Activated T-cell treated with anti-CD3 and anti-CD28 coated beads for 4 hours (primary cell): ENCODE measurements at places on chromosomes 7 and 10.
A peak's percentile ranks its signal among the peaks of the same experiment; 100 is the strongest.

- no peak for DNase-seq
Observed at GRCh38 chr10:100882671-100883311, 30.0 kb upstream of the SLF2 start.

DNA sequence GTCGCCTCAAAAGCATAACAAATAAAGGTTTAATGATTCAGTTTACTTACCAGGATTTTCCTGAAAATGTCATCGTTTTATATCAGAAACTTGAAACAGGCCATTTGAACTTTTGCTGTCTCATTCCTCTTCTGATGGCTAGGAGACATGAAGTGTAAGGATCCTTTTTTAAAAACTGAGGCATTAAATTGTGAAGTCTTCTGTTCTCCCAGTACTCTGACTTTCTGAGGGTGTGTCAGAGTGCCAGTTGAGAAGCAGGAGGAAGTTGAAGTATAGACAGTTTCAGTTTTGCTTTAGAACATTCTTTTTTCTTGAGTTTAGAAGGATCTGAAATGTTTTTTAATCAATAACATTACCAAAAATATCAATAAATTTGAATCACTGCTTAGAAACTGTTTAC, at the start of gene SAMD9L:
Gene SAMD9L, minus strand, starts transcription at position 242 of the 400 bp plus-strand sequence. CDS start 12,414 bp downstream, outside the sequence.
- DNase-seq, result no peak

- no peak for DNase-seq
Observed at GRCh38 chr7:48097521-48098231, 8.6 kb downstream of the UPP1 start.

- no peak for DNase-seq
Observed at GRCh38 chr10:8633909-8634308, 579.4 kb downstream of the GATA3 start.

- DNase-seq, result peak; percentile 68
Observed at GRCh38 chr10:47340608-47341170, 7.5 kb upstream of the RBP3 start.

DNA sequence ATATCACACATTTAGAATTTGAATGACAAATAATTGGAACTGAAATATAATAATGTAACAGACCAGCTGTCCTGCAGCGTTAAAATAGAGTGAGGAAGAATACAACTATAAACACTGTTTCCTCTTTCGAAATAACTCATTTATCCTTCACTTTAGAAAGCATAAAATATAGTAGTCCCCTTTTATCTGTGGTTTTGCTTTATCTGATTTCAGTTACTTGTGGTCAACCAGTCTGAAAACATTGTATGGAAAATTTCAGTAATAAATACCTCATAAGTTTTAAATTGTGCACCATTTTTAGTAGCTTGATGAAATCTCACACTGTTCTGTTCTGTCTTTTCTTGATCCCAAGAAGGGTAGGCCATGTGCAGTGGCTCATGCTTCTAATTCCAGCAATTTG, 31.7 kb downstream of the POLR1F start:
- DNase-seq, result no peak

- no peak for DNase-seq
Observed at GRCh38 chr10:18906636-18907035, 142.0 kb upstream of the MALRD1 start.

- no peak for DNase-seq
Observed at GRCh38 chr7:69765879-69766278, 167.6 kb downstream of the AUTS2 start.

GRCh38 chr7:76358011-76358480, 745 bp downstream of the YWHAG start:
- DNase-seq, result peak; percentile 50

DNA sequence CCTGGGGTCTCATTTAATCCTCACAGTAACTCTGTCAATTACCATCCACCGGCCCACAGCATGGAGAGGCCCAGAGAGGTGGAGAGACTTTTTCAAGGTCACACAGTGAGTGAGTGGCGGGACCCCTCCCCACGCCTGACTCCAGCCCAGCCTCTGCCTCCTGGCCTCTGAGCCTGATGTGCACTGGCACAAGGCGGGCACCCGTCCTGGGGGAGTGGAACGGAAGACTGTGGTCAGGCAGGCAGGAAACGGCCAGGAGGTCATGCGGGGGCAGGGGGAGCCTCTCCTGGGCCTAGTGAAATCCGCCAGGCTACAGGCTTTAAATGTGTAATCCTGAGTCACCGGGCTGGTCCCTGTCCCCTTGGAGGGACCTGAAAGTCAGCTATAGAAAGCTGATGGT, 32.2 kb downstream of the ZCCHC24 start:
- DNase-seq, result no peak
